Activated B cell treated with CpG ODN at 0.5 μM for 24 hours (primary cell): ENCODE measurements at places on chromosomes 1 and 21. TPM values are rescaled to one million over a fixed set of nuclear protein-coding genes. Genes with fewer than 3 reads are reported as not detected.

DNA sequence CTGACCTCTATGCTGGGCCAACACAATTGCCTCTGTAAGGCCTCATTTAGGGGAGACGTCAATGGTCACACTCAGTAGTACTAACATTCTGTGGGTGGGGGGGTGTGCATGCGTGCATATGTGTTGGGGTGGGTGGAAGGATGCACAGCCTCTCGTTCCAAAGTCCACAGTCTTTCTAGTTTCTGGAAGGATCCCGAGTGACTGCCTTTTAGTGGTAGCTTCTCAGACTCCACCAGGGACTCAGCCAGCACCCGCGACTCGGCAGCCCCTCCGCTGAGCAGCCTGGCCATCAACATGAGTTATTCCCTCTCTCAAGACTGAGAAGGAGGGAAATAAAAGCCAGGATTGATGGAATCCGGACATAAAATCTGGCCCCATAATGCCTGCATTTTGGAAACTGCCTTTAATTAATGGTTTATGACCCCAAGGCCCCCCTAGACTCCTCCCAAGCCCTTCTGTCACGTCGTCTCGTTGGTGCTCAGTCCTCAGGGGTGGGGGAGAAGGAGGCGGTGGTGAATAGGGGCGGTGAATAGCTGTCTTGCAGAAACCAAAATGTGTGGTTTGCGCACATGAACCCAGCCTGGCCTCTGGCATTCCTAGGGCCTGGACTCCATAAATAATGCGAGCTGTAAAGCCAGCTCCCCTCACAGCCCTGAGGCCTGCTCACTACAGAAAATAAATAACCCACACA is 65.1 kb upstream of the TMEM51 start:
- no peaks in the 10 kb centered on the region for H3K36me3 ChIP-seq
- no peaks in the 10 kb centered on the region for H3K27me3 ChIP-seq
- H3K4me3 ChIP-seq = no peak overlapping the region
- H3K4me1 ChIP-seq = peaks cover 15% of the 10 kb centered on the region

DNA sequence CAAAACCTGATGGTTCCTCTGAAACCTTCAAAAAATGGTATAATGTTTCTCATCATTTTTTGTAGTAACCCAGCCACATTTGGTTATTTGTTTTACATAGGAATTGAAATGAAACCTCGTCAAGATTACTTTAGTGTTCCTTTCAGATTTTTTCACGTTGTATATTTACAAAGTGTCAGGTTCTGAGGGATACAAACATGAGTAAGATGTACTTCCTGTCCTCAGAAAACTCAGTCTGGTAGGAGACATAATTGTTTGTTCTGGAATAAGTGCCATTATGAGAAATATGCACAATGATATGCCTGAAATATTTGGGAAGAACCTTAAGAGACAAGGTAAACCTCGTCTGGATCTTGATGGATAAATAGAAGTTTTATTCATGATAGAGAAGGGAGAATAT is 145.5 kb downstream of the USP25 start:
- no peak overlapping the region for H3K4me3 ChIP-seq
- DNase-seq = no peak
- H3K27me3 ChIP-seq = no peaks in the 10 kb centered on the region
- H3K27ac ChIP-seq = no peak overlapping the region

DNA sequence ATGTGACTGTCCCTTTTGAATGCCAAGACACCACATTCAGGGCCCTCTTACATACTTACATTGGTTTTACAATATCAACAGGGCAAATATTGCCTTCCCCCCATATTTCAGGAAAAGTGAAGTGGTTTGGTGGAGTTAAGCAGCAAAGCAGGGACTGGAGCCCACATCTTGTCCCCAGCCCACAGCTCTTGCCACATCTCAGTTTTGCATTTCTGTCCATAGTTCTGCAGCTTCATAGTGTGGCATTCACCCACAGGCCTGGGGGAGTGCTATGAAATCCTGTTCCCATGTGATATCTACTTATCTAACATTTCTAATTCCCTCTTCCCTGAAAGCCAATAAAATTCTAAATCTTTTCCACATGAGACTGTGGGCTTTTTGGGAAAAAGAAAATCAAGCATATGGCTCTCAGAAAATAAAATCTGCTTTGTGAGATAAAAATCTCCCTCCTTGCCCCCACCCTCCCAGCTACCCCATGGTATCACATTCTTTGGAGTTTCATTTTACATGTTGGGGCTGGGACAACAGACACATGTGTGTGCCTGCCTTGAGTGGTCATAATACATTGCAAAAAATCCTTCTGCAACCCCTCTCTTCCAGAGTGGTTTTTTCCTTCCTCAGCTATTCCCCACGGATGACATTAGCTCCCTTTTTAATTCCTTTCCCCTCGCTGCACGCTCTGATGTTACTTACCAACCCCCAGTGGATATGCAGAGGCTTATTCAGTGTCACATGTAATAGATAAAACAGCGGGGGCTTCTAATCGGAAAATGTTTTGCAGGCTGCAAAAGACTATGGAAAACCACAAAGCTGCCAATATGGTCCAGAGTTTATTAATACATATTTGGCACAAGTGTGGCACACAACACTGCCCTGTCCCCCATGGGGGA is 20.5 kb upstream of the CD2 start:
- H3K4me3 ChIP-seq = no peak overlapping the region
- H3K36me3 ChIP-seq = no peaks in the 10 kb centered on the region
- peaks cover 3% of the 10 kb centered on the region for H3K27me3 ChIP-seq
- no peak for DNase-seq
- H3K27ac ChIP-seq = no peak overlapping the region
- peaks cover 19% of the 10 kb centered on the region for H3K4me1 ChIP-seq

DNA sequence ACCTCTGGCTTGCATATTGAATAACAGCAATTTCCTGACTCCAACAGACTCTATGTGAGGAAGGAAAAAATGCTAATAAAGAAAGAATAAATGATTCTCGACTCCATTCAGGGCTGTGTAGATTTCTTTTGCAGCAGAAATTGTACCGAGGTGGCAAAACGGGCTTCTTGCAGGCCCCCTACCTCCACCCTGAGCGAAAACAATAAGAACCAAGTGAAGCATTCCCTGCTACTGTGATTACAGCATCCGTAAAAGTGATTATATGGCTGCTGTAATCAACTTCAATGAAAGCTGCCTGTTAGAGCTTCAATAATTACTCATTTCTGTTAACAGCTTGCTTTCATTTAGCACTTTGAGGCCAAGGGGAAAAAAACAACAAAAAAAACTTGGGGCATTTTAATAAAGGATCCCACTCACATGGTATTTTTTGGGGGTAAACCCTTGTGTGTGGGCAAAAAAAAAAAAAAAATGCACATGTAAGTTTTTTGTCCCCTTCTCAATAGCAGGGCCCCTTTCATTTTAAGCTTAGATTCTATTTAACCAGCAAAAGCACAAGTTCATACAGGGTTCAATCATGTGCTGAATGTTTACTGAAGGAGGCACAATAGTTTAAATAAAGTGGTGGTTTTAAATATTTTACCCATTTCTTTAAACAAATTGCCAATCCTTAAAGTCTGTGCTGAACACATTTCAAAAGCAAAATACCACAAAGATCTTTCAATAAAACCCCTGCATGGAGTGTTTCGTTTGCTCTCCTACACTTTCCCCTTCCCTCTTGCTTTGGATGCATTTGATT is 271.6 kb downstream of the LMO4 start:
- H3K36me3 ChIP-seq = no peaks in the 10 kb centered on the region
- DNase-seq = no peak
- no peak overlapping the region for H3K4me3 ChIP-seq
- no peak overlapping the region for H3K27ac ChIP-seq
- H3K4me1 ChIP-seq = peaks cover 5% of the 10 kb centered on the region

- peaks cover 7% of the 10 kb centered on the region for H3K27me3 ChIP-seq
- no peak overlapping the region for H3K4me3 ChIP-seq
- DNase-seq = no peak
- no peaks in the 10 kb centered on the region for H3K4me1 ChIP-seq
- H3K36me3 ChIP-seq = no peaks in the 10 kb centered on the region
These were observed 28.6 kb downstream of the CAMSAP2 start for GRCh38 chr1:200767321-200767720.

DNA sequence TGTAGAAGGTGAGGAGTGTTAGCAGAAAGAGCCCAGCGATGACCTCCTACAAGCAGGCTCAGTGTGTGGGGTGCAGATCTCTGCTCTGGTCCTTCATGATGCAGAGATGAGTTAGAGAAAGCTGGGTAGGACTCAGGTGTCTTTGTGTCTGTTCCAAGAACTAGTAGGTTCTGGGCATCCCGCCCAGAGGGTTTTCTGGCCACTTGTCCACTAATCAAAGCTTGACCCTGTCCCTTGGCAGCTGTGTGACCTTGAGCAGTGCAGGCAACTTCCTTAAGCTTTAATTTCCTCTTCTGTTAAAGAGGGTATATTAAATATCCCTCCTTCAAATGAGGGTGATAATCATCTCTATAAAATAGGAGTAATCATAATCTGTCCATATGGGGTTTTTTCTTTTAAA is 54.7 kb upstream of the WNT4 start:
- H3K27ac ChIP-seq = no peak overlapping the region
- no peaks in the 10 kb centered on the region for H3K4me1 ChIP-seq
- DNase-seq = no peak
- peaks cover 27% of the 10 kb centered on the region for H3K27me3 ChIP-seq
- H3K4me3 ChIP-seq = no peak overlapping the region
- H3K36me3 ChIP-seq = no peaks in the 10 kb centered on the region

DNA sequence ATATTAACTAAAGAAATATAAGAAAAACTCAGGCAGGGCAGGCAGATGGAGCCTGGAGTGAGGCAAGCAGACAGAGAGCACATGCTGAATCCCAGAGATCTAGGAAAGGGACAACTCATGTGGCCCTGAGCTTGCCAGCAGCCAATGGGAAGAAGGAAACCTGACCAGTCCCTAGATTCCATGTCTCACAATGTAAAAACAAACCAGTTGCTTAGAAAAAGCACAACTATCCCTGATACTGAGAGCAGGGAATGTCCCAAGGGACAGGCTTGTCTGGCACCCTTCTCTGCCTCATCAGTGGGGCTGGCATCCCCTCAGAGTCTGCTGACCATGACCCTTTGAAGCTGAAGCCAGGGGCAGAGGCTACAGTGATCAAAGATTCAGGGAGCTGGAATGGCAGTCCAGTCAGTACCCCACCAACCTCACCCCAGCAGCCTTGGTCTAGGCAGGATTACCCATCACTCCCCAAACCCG is 27.8 kb downstream of the HSPG2 start:
- H3K27ac ChIP-seq = no peak overlapping the region
- no peaks in the 10 kb centered on the region for H3K27me3 ChIP-seq
- H3K36me3 ChIP-seq = no peaks in the 10 kb centered on the region
- peaks cover 15% of the 10 kb centered on the region for H3K4me1 ChIP-seq
- no peak for DNase-seq

- H3K4me1 ChIP-seq = peaks cover 29% of the 10 kb centered on the region
- no peak for DNase-seq
- H3K4me3 ChIP-seq = no peak overlapping the region
These were observed 27.6 kb downstream of the RUNX3 start for GRCh38 chr1:24902471-24902891.

- no peak overlapping the region for H3K27ac ChIP-seq
- H3K4me3 ChIP-seq = no peak overlapping the region
- no peaks in the 10 kb centered on the region for H3K27me3 ChIP-seq
- peaks cover 18% of the 10 kb centered on the region for H3K4me1 ChIP-seq
- H3K36me3 ChIP-seq = peaks cover 23% of the 10 kb centered on the region
These were observed 17.7 kb upstream of the A3GALT2 start for GRCh38 chr1:33338440-33339211.

DNA sequence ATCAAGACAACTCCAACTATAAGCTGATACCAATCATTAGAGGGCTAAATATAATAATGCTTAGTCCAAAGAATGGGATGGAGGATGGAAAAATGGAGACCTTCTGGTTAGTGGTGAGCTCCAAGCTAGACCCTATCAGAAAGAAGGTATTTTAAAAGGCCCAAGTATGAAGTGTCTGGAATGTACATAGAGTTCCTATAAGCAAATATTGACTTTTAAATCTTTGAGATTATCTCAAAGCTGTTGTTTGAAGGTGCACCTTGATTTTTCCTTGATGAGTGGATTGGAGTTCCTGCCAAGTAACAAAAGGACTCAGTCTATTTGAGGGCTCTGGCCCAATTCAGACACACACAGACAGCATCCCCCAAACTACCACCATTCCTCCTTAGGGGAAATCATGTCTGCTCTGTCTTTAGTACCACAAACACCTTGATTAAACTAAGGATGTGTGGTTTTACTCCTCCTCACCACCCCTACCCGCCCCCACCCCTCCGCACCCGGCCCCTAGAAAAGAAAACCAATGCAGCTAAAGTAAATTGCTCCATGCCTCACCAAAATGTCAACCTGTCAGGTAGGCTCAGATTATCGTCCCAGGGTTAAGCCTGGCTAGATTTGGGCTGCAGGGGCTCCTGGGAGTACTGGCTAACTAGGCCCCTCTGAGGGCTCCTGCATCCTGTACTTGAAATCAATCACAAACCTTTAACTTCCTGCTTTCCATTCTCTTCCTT is 59.4 kb downstream of the CDC7 start:
- H3K36me3 ChIP-seq = no peaks in the 10 kb centered on the region
- H3K27me3 ChIP-seq = peaks cover 2% of the 10 kb centered on the region
- H3K4me1 ChIP-seq = no peaks in the 10 kb centered on the region
- DNase-seq = no peak
- no peak overlapping the region for H3K27ac ChIP-seq

DNA sequence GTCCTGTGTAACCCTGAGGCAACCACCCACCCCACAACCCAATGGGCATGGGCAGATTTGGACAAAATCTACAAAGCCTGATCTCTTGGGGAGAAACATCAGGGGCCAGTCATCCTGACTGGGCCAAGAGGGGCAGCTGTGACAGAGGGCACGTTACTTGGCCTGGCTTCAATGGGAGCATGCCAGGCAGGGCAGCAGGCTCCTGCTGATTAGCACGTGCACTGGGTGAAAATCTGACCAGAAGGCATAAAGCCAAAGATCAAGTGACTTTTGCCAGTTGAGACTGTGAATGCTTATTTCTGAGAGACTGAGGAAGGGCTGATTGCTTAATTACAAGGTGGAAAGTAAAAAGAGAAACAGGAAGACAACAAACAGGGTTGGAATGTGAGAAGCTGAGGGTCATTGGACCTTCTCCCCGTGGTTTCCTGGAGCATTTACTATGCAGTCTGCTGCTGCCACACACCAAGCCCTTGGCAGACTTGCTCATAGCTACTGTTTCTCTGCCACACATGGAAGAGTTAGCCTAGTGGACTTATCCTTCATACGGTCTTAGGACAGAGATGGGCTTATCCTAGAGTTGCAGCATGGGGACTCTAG is 39.8 kb upstream of the TNR start:
- no peak for DNase-seq
- peaks cover 8% of the 10 kb centered on the region for H3K27me3 ChIP-seq

DNA sequence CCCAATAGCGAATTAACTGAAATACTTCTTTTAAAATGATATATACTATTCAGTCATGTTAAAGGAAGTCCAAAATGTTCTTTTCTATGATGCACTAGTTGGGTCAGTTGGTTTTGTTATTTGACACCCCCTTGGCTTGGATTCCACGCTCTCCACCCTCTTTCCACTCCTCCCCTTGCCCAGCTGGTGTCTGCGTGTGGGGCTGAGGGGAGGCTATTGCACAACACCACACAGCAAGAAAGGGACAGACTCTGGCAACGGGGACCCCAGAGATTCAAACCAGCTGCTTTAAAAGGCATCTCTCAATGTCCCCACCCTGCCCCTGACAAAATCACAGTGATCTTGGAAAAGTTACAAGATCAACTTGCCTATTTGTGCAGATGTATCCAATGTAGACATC is 394.3 kb downstream of the TGFB2 start:
- H3K27me3 ChIP-seq = peaks cover 2% of the 10 kb centered on the region
- H3K4me3 ChIP-seq = no peak overlapping the region
- H3K27ac ChIP-seq = no peak overlapping the region
- no peaks in the 10 kb centered on the region for H3K4me1 ChIP-seq

The RASAL2 gene
- total RNA-seq = 0.16 and 0.24 TPM in 2 replicates

The ANKRD45 gene
- not detected in 2 replicates for total RNA-seq

The UBE2U gene
- total RNA-seq = not detected in 2 replicates

The ZNF648 gene
- total RNA-seq = not detected in 2 replicates

The BROX gene
- total RNA-seq = 27.8 and 34.6 TPM in 2 replicates
